ENCODE measurements at places on chromosomes 4 and X. TPM values are rescaled to one million over a fixed set of nuclear protein-coding genes. Genes with fewer than 3 reads are reported as not detected.

GRCh38 chr4:21226637-21227538, 526.6 kb downstream of the PACRGL start:
- no peaks in the 10 kb centered on the region for H3K27me3 ChIP-seq
- peak; percentile 26 for DNase-seq
- no peak overlapping the region for H3K4me3 ChIP-seq
- no peak overlapping the region for H3K27ac ChIP-seq
- H3K4me1 ChIP-seq, result peaks cover 9% of the 10 kb centered on the region

The PRAF2 gene
- total RNA-seq, result 10.9 TPM

The ADH1C gene
- 10.9 TPM for total RNA-seq

The PRSS12 gene
- total RNA-seq, result 15.8 TPM

The TMEM35A gene
- total RNA-seq, result 0.26 TPM

Measured in body of pancreas (tissue), 4 donors.